Vagina (tissue), 2 donors: ENCODE measurements at places on chromosomes 4 and X. TPM values are rescaled to one million over a fixed set of nuclear protein-coding genes. Genes with fewer than 3 reads are reported as not detected.

DNA sequence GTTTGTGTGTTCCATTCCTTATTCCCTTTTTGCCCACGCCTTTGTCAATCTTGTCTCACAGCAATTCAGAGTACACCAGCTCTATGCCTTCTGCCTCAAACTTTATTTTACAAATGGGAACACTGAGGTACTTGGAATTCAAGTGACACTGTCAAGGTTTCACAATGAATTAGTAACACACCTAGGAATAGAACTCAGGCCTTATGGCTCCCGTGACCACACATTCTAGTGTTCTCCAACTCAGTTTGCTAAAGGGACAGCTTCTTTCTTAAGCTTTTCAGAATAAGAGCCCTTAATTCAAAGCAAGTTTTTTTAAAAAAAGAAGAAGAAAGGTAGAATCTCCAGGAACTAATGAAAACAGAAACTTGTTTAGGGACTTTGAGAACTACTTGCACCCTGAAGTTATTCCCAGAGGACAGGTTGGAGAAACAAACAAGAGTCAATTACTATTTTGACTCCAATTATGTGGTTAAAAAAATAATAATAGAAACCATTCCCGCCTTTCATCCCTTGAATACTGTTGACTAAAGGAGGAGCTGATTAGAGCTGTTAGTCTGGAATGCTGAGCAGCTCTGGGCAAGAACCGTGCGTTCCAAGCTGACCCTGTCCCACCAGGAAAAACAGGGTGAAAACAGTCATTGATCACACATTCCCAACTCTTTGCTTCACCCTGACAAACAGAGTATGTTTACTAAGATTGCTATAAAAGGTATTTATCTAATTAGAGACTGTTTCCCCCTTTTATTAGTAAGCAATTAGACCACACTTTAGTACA is 408.8 kb upstream of the CNKSR2 start:
- H3K36me3 ChIP-seq = no peaks in the 10 kb centered on the region
- no peak overlapping the region for H3K27ac ChIP-seq
- DNase-seq = no peak
- H3K4me1 ChIP-seq = no peaks in the 10 kb centered on the region

GRCh38 chr4:121375262-121375661 is 5.6 kb downstream of the QRFPR start:
- no peak overlapping the region for H3K27ac ChIP-seq
- no peaks in the 10 kb centered on the region for H3K27me3 ChIP-seq
- no peak for DNase-seq
- peaks cover 3% of the 10 kb centered on the region for H3K4me1 ChIP-seq

DNA sequence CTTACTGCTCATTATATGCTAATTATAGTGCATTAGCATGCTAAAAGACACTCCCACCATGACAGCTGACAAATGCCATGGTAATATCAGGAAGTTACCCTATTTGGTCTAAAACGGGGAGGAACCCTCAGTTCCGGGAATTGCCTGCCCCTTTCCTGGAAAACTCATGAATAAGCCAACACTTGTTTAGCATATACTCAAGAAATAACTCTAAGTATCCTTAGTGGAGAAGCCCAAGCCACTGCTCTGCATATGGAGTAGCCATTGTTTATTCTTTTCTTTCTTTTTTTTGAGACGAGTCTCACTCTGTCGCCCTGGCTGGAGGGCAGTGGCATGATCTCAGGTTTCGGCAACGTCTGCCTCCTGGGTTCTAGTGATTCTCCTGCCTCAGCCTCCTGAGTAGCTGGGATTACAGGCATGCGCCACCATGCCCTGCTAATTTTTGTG is 15.5 kb downstream of the NUDT6 start:
- no peak overlapping the region for H3K4me3 ChIP-seq
- no peaks in the 10 kb centered on the region for H3K27me3 ChIP-seq
- no peaks in the 10 kb centered on the region for H3K36me3 ChIP-seq
- H3K27ac ChIP-seq = no peak overlapping the region

BMP3 gene
- total RNA-seq = 0.25 TPM

CRMP1 gene
- 3.4 TPM for total RNA-seq

GNRHR gene
- total RNA-seq = not detected
